ENCODE measurements at places on chromosomes 7 and 10.

- no peak for DNase-seq
Observed at GRCh38 chr10:43573250-43574000, 991 bp downstream of the ZNF239 start.

- no peak for DNase-seq
Observed at GRCh38 chr7:130733931-130734814, at the start of gene KLF14. Gene KLF14 (minus strand): TSS chr7:130734207. CDS start chr7:130734033, 174 bp downstream.

GRCh38 chr10:14602807-14603533, 171.7 kb downstream of the FAM107B start:
- DNase-seq, result no peak

DNA sequence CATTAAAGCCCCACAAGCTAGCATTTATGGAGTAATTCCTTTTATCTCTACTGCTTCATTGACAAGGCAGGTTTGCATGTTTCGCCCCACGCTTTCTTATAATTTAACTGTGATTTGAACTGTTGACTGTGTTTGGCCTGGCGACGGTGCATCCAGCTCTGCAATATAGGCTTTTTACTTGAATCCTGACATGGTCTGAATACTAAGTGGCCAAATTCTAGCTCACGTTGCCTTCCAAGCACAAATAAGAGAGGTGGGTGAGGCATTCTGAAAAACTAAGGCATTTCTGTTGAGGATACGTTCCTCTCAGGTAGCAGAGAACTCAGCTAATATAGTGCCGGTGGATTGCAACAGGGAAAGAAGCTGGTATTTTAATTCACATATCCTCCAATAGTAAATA, 61.8 kb downstream of the NRP1 start:
- no peak for DNase-seq

DNA sequence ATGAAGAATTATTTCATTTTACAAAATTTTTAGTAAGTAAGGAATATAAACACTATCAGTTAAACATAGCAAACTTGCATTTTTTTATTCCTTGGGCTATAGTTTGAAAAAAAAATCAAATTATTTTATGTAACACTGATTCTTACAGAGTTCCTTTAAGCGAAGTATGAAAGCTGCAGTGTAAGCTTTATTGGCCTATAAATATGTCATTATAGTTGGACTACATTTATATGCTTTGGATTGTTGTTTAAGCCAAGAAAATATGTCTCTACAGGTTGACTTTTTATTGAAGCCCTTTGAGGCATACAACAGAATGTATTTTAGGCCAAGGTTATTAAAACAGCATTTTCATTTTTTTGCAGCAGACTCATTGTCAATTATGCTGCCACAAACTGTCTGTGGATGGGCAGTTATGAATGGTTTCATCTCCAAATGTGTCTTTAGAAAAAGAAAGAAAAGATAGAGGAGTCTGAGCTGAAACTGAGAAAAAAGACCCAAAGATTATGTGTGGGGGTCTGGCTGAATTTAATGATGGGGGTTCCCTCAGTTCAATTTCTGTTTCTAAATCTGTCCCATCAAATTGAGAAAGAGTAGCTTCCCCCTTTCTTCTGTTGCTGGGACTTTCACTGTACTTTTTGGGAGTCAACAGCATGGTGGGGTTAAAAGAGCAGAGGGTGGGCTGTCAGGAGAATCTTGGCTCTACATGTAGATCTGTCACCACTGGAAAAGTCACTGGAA, 43.1 kb downstream of the ARID5B start:
- no peak for DNase-seq

GRCh38 chr10:79356104-79356503, 8.8 kb downstream of the PPIF start:
- no peak for DNase-seq

DNA sequence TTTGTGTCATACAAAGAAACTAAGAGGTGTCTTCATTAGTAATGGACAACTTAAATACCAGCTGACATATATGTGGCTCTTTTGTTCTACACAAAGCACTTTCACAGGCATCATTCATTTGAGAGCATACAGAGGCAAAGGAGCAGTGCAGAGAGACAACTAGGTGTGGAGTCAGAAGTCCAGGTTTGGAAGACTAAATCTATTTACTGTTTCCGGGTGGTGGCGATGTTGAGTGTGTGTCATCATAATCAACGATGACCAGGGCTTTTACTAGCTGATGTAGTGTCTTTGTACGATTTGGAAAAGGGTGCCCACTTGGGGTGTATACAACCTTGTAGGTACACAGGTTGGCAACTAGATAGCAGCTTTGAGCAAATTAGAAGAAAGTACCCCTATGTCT, 195.5 kb upstream of the CCDC6 start:
- no peak for DNase-seq

- DNase-seq, result peak; percentile 38
Observed at GRCh38 chr10:70758757-70759514, 26.2 kb downstream of the TBATA start.

GRCh38 chr10:16367621-16368292, 69.1 kb upstream of the PTER start:
- DNase-seq, result no peak

- DNase-seq, result no peak
Observed at GRCh38 chr7:15603124-15603523, 41.3 kb upstream of the AGMO start.

- DNase-seq, result no peak
Observed at GRCh38 chr10:29470355-29470705, 164.4 kb downstream of the SVIL start.

DNA sequence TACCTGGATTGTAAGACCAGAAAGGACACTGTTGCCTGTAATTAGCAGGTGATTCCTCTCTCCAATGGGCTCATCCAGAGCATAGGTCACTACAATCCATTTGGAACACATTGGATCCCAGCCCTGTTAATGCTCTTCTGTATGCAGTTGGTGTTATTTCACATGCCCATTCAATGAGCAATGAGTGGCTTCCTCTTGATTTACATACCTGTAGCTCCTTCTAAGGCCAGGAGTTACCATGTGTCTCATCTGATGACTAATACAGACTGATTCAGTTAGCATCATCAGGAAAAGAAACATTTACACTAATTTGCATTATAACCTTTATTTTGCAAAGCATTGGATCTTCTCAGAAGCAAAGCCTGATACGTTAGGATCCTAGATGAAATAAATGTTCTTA, 83.1 kb upstream of the NPVF start:
- no peak for DNase-seq

- DNase-seq, result no peak
Observed at GRCh38 chr10:16789765-16790164, 27.5 kb downstream of the RSU1 start.

- no peak for DNase-seq
Observed at GRCh38 chr7:141165521-141165920, 91.7 kb downstream of the TMEM178B start.

Measured in activated CD8-positive, alpha-beta memory T cell treated with anti-CD3 and anti-CD28 coated beads for 1 hour (primary cell).